ENCODE measurements at places on chromosomes 2 and 18. TPM values are rescaled to one million over a fixed set of nuclear protein-coding genes. Genes with fewer than 3 reads are reported as not detected.

DNA sequence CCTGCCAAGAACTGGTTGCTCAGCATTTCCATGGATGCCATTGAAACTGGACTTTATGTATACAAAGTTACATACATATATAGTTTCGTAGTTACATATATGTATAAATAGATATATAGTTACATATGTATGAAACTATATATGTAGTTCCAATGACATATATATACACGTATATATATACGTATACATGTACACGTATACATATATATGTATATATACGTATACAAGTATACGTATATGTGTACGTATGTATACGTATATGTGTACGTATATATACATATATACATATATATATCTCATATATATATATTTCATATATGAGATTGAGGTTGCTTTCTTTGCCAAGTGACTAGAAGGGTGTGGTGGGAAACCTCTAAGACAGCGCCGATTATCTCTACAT lies 10.6 kb upstream of the TMEM131 start:
- DNase-seq: no peak

- no peak for DNase-seq
Observed at GRCh38 chr2:2597712-2598111, 266.6 kb upstream of the MYT1L start.

DNAJC5G gene
- total RNA-seq: 7.3 TPM

MCEE gene
- total RNA-seq: 15.2 TPM

UGT1A4 gene
- total RNA-seq: not detected

KCNF1 gene
- 21.0 TPM for total RNA-seq

SH3BP4 gene
- 18.2 TPM for total RNA-seq
